Osteocyte (in vitro differentiated cells): ENCODE measurements at places on chromosomes 16 and 17. TPM values are rescaled to one million over a fixed set of nuclear protein-coding genes. Genes with fewer than 3 reads are reported as not detected.

CLEC3A gene
- total RNA-seq, result not detected in 2 replicates

SEPTIN12 gene
- total RNA-seq, result not detected in 2 replicates

CDRT15L2 gene
- not detected in 2 replicates for total RNA-seq

TLCD3B gene
- total RNA-seq, result 0.32 and 0.52 TPM in 2 replicates

HEXIM2 gene
- 6.4 and 9.8 TPM in 2 replicates for total RNA-seq

CRHR1 gene
- total RNA-seq, result not detected in 2 replicates

UBB gene
- 1,191 and 1,207 TPM in 2 replicates for total RNA-seq

ULK2 gene
- 32.6 and 33.3 TPM in 2 replicates for total RNA-seq

RANGRF gene
- 29.3 and 29.8 TPM in 2 replicates for total RNA-seq

NPIPA3 gene
- 1.2 TPM in 1 of 2 replicates, not detected in the other for total RNA-seq

KRTAP4-3 gene
- total RNA-seq, result not detected in 2 replicates

FSCN2 gene
- 3.0 and 3.7 TPM in 2 replicates for total RNA-seq

FBXO39 gene
- not detected in 2 replicates for total RNA-seq

MSLN gene
- total RNA-seq, result 0.19 and 0.21 TPM in 2 replicates

CCL13 gene
- total RNA-seq, result not detected in 2 replicates

ABI3 gene
- 0.19 TPM in 1 of 2 replicates, not detected in the other for total RNA-seq
